ENCODE measurements at places on chromosomes 3 and 15.

- no peak for DNase-seq
Measured at GRCh38 chr3:40770061-40770460, 245.3 kb downstream of the ZNF621 start.

- no peak for DNase-seq
Measured at GRCh38 chr3:69199942-69200341, 77.5 kb upstream of the LMOD3 start.

GRCh38 chr3:171743327-171744157, 66.7 kb downstream of the PLD1 start:
- no peak for DNase-seq

- DNase-seq: no peak
Measured at GRCh38 chr3:119536757-119537156, 22.7 kb downstream of the CD80 start.

- no peak for DNase-seq
Measured at GRCh38 chr15:48761393-48762158, 49.3 kb downstream of the CEP152 start.

Data from NCI-H1694 (cell line).